ENCODE measurements at places on chromosomes 2 and 18.

DNA sequence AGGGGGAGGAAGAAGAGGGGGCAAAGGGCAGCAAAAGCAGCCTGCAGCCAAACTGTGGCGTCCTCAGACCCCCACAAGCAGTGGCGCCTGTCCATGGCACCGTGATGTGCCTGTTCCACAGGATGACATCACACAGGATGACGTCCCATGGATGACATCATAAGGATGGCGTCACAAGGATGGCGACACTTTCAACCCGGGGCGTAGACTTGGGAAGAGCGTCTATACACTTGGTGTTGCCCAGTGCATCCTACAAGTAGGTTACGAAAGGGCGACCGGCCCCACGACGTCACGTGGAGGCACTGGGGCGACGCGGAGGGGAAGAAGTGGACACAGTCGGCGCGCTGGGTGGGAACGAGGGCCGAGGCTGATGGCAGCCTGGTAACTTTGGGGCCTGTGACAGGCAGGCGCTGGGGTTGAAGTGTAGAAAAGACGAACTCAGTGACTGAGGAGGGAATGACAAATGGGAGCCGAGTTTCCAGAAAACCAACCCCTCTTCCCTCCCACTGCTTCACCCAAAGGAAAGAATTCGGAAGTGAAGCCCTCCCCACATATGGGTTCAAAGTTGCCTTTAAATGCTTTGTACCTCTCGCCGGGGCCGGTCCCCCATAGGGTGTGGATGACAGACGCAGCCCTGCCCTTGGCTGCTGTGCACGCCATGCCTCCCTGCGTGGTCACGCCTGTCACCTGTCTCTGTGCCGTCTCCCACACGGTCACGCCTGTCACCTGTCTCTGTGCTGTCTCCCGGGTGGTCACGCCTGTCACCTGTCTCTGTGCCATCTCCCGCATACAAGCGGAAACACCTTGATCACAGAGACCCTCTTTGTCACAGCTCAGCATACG is 13.4 kb upstream of the KCNG2 start:
- DNase-seq: no peak

DNA sequence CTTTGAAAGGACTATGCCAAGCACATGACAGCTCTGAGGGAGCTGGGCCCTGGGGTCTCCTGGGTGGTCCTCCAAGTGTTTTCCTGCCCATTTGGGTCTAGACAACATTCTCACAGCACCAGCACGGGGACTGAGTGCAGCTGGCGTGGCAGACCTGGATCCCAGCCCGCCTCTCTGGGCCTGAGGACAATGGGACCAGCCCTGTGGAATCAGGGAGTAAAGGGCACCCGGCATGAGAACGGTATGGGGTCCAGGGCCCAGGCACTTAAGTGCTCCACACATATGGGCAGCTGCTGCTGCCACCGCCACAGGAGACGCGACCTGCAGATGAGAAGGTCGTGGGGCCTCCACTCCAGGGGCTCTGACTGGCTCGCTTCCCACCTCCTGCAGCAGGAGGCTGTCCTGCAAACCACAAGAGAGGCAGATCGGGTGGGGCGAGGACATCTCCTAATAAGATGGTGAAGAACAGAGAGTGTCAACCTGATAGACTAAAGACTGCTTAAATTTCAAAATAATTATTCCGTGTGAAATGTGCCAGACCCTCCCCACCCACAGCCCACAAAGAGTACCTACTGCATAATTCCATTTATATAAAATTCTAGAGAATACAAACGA is 46.3 kb downstream of the FAM178B start:
- no peak for DNase-seq

- DNase-seq: no peak
These were observed 14.9 kb downstream of the IGFBP2 start for GRCh38 chr2:216648105-216648504.

DNA sequence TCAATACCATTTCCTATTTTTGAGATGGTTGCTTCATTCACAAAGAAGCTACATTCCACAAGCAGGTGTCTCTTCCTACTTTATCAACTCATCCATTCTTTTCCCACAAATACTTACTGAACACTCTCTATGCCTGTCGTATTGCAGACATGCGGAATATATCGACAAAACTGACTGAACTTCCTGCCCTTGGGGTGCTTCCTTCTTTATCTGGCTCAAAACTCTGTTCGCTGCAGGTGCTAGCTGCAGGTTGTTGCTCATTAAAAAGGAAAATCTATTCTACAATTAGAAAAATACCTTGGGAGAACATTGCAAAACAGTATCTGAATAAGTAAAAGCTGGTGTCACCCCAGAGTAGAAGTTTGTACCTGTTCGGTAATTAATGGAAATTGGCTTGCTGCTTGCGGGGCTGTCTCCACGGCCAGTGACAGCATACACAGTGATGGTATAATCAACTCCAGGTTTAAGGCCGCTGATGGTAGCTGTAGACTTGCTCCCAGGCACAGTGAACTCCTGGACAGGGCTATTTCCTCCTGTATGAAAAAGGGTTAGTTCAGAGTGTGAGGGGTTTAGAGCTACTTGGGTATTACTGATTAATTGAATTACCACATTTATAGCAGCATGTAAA is 52.1 kb downstream of the FN1 start:
- DNase-seq: no peak
